ENCODE measurements at places on chromosomes 7 and 10.

DNA sequence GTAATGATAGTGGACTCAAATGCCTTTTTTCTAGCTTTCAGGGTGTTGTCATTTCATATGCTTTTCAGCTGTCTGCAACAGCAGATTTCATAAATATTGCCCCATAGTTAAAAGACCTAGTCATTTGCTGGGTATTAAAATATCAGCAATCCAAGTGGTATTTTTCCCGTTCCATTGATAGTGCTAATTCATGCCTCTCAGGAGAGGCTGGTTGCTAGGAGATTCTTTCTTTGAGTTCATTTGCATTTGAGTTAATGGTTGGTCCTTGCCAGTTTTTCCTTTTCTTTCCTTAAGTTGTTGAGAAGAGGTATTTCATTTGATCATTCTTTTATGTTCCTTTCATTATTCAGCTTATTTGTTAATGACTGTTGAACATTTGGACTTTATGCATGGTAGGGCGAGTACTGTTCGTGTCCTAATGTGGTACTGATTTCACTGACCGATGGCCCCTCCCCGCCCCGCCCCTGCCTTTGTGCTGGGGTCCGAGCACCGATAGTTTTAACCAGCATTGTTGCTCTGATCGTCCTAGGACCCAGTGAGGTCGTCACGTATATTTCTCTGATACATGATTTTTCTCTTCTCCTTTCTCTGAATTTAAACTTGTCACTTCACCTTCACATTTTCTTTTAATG is 128.6 kb downstream of the CCNY start:
- no peak for DNase-seq

DNA sequence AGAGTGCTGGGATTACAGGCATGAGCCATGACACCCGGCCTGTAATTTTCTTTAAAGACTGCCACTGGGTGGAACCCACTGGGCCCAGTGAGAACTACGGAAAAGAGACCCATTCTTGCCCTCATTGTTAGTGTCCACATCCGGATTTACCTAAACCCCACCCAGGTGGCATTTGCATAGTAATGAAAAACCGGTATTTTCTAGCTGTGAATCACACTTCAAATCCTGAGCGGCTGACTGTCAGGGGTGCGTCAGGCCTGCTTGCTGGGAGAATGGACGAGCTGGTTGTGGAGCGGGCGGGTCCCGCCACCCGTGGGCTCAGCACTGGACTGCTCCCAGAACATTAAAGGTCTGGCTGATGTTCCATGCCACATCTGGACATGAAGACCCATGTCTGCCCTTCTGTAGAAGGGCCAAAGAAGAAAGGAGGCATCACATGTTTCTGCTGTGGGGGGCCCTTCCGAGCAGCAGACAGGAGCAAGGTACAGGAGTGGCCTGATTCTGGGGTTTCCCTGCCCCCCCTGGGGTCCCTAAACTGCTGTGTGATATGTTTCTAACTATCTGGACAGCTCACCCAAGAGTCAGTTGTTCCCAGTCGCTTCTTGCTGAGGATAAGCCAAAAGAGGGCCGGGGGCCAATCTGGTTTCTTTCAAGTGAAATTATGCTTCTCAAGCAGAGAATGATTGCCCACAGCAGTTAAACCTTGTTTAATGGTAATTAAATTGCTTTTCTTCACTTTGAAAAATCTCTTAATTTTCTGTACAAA is 46.4 kb downstream of the KIAA1217 start:
- DNase-seq, result no peak

DNA sequence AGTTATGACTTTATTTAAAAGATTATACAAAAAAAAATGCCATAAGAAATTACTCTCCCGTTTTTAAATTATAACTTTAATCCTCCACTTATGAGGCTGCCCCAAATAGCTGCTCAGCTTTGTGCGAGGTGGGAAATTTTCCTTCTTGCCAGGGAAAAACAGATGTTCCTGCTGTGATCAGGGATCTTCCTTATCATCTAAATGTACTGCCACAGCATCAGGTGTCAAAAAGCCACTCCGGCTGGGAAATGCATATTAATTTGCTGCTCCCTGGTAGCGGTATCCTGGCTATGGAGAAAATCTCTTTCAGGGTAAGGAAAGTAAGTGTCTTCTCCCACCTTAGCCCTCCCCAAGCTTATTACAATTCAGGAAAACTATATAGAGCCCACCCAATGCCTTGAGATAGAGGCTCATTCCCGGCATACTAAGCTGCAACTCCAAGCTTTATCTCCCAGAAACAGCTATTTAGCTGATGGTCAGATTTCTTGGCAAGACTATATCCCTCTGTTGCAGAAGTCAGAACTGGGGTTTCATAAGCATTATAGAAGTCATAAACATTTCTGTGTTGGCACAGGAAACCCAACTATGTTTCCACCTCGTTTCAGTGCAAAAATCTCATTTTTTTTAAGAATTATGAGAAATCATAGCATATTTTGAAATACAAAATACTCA is 360.4 kb downstream of the PARD3 start:
- peak; percentile 53 for DNase-seq

DNA sequence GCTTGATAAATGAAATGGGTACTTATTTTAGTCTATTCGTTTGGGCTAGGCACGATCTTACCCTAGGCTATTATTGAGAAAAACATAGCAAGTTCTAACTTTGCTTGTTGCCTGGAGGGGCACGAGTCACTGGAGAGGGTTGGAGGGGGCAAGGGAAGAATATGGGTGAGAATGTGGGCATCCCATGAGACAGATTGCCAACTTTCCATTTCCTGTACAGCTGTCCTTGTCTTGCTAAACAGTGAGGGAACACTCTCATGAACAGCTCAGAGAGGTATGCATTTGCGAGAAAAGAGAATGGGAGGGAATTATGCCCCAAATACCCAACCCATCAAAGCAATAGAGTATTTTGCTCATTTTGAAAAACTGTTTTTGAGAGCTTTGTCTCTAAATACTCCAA is 9.2 kb downstream of the CDHR3 start:
- DNase-seq, result no peak

DNA sequence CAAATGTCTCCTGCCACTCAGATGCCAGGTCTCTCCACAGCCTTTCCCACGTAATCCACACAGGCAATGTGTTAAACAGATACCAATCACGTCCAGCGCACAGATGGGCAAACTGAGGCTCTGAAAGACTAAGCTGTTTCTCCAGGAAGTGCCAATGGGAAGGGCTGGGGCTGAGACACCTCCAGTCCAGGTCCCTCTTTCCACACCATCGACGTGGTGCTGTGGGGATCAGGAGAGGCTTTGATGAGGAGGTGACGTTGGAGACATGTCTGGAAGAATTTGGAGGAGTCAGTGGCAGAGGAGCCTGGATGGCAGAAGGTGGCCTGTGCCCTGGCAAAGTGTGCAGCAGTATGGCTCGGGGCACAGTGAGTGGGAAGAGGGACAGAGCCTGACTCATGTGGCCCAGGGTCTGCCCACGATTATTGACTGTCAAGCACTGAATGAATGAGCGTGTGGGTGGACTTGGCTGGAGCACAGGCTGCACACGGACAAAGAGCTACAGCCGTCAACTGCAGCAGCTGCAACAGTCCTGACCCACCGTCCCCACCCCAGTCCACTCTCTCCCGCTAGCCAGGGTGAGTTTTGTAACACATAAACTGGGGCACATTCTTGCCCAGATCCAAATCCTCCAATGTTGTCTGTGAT is 40.8 kb upstream of the HSPA12A start:
- DNase-seq, result no peak

DNA sequence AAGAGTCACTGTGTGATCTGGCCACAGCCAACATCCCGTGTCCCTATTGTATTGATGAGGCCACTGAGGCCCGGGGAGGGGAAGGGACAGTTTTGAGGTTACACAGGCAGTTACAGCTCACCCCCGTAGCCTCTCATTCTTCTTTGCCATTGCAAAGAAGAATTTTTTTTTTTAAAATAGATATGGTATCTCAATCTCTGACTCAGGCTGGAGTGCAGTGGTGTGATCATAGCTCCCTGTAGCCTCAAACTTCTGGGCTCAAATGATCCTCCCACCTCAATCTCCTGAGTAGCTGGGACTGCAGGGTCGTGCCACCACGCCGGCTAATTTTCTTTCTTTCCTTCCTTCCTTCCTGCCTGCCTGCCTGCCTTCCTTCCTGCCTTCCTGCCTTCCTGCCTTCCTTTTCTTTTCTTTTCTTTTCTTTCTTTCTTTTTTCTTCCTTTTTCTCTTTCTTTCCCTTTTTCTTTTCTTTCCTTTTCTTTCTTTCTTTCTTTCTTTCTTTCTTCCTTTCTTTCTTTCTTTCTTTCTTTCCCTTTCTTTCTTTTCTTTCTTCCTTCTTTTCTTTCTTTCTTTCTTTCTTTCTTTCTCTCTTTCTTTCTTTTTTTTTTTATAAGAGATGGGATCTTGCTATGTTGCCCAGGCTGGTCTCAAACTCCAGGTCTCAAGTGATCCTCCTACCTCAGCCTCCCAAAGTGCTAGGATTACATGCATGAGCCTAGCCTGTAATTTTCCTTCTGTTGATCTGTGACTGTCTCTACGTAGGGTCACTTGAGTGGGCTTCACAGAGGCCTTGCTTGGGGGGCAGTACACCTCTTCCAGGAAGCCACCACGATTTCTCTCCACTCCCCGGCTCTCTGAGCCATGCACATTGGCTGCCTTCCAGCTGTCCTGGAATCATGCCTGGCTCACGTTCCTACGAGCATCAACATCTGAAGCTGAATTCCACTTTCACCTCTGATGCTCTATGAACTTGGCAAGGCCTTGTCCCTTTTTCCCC is 31.3 kb downstream of the TMEM270 start:
- no peak for DNase-seq

DNA sequence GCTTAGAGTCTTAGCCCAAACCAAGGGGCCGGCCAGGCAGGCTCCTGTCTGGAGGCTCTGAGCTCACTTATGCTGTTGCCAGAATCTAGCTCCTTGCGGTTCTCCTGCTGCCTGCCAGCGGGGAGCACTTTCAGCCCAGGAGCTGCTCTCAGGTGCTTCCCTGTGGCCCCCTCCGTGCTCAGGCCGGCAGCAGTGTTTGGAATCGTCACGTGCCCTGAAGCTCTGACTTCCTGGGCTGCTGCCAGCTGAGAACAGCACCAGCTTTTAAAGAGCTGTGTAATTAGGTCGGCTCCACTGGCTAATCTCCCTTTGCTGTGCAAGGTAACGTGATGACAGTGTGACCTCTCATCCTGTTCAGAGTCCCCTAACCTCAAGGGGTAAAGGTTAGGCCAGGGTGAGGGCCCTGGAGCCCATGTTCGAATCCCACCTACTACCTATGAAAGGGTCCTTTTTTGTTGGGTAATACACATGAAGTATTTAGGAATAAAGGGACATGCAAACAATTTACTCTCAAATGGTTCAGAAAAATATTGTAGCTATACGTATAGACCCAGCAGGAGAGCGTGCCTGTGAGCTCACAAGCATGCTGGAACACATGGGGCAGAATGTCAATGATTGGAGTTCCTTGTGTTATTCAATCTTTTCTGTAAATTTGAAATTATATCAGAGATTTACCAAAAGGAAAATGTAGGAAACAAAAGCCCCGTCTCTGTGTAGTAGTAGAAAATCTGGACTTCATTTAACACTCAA is 16.6 kb downstream of the ZNF862 start:
- DNase-seq, result peak; percentile 84

GRCh38 chr10:72291019-72291532 is 17.4 kb downstream of the DDIT4 start:
- DNase-seq, result no peak

GRCh38 chr7:121192834-121193233 is 136.0 kb upstream of the WNT16 start:
- no peak for DNase-seq

GRCh38 chr7:155591055-155591775 is 44.9 kb upstream of the CNPY1 start:
- DNase-seq, result no peak

DNA sequence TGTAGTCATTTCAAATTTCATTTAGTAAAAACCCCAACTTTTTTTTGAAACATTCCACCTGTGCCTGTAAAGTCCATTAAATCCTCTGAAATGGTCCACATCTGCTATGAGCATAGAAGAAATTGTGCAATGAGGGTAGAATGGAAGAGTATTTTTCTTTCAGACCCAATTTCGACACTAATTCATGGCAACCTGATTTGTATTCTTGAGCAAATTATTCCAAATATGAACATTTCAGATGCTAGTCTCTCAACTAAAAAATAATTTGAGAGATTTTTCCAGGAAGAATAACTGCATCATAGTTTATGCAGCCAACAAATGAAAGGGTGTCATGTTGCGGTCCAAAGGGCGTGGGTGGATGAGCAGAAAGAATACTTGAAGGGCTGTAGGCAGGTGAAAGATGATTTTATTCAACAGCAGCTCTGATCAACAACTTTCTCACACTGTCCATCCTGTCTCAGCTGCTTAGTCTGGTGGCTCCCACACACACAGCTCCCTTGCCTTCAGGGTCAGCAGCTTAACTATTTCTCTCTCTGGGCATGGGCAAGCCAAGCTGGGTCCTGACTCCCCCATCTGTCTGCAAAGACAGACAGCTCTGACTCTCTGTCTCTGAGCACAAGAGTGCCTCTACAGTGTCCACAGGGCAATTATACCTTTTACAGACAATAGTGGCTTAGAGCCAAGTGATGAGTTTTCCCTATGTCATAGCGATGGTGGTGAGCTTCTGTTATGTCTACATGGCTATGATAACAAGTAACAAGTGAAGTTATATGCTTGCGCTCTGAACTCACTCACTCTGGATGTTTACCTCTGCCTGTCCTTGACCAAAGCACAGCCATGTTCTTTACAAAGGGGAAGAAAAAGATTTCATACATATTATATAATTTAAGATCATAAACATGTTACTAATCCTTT is 11.5 kb downstream of the STEAP2 start:
- DNase-seq, result no peak
